CD4-positive, alpha-beta T cell treated with Interleukin-17A for 4 hours (primary cell): ENCODE measurements at places on chromosomes 5 and 9.

DNA sequence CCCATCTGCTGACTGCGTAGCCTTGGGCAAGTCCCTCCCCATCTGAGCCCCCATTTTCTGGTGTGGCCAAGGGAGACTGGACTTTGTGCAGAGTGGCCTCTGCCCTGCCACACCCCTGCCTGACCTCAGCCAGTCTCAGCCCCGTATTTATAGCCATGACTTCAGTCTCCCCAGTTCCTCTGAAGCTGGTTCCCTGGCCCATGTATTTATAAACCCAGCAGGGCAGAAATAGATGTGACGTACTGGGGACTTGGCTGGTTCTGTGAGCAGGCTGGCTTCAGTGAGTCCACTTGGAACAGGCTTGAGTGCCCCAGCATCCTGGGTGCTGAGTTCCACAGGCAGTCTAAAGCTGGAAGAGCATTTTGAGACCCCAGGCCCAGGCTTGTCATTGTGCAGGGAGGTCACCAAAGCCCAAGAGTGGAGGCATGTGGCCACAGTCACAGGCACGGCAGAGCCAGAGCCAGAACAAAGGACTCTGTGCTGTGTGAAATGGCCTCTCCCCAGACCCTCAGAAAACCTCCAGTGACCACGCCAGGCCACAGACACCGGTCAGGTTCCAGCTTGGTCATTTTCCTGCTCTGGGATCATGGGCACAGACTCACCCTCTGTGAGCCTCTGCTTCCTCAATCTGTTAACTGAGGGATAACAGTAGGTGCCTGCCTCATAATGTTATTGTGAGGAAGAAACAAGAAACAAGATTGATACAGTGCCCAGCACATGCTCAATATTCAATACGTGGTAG, 30.4 kb upstream of the SYNPO start:
- DNase-seq, result no peak

GRCh38 chr5:100768221-100768620, 134.9 kb downstream of the ST8SIA4 start:
- no peak for DNase-seq

DNA sequence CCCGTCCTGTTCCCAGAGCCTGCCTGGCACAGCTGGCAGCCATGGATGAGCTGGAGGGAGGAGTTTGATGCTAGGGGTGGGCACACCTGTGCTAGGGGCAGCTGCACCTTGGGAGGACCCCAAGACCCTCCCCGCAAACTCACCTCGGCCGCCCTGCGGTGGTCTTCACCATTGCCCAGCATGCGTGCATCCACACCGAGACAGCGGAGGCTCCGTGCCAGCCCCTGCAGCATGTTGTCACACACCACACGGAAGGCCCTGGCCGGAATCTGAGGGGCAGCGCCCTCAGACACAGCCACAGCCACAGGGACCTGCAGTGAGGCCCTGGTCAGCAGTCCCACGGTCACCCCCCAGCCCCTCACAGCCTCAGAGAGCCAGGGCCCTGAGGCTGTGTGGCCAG, 45.9 kb upstream of the NRARP start:
- DNase-seq, result no peak

GRCh38 chr5:91158011-91158410, 225.1 kb downstream of the ARRDC3 start:
- no peak for DNase-seq

GRCh38 chr9:136835162-136835931, 6.9 kb upstream of the AJM1 start:
- no peak for DNase-seq

DNA sequence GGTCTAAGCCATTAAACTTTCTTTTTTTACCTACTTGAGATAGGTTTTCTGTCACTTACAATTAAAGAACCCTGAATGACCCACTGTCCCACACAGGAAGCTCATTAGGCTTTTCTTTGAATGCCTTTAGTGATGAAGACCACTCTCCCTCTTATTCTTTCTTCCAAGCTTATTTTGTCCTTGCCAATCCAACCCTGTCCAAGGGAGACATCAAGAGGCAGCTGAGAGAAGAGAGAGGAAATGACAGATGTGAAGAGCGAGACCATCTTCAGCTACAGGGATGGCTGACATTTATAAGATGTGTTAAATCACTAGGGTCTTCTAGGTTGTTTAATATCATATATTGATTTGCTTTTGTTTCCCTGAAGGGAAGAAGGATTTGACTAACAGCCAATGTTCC, 133.5 kb downstream of the FAM114A2 start:
- DNase-seq, result no peak

- no peak for DNase-seq
Measured at GRCh38 chr5:33817301-33817700, 74.5 kb downstream of the ADAMTS12 start.

DNA sequence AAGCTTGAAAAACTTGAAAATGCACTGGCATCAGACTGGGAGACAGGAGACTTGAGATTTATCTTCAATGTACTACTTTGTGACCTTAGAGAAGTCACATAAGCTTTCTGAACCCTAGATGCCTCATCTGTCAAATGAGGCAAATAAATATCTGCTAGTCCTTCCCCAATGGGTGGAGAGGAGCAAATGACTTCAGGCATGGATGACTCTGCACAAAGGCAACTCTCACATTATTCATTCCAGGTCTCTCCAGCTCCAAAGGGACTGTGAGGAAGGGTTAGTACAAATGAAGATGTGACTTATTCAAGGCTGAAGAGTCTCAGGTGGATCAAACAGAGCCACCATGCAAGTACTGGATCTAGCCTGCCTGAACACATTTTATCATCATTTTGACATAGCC, 228.7 kb downstream of the SLIT3 start:
- DNase-seq, result no peak
